ENCODE measurements at places on chromosomes 7 and 10.

- DNase-seq: no peak
Measured at GRCh38 chr7:131046246-131046645, 281.4 kb upstream of the MKLN1 start.

GRCh38 chr10:71211053-71211452, 1.3 kb upstream of the UNC5B start:
- DNase-seq: no peak

DNA sequence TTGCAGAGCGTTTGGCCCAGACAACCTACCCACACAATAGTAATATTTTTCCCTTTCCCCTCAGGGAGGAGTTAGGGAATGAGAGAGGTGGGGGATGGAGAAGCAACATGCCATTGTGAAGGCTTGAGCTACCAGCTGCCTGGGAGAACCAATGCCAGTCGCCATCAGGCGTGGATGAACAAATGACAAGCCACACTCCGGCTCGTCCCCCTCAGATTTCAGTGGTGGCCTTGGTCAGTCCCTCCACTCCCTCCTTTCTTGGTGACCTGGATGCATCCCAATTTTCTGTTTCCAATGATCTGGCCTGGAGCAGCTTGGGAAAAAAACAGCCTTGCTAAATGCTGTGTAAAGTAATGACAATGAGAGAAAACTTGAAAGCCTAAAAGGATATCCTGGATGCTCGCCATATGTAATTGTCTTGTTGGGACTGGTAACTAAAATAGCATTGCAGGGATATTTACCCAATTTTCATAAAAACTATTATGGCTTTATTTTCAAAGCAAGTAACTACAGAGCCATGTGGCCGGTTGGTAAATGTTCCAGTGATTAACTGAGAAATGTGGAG, 110.7 kb downstream of the ICA1 start:
- no peak for DNase-seq

DNA sequence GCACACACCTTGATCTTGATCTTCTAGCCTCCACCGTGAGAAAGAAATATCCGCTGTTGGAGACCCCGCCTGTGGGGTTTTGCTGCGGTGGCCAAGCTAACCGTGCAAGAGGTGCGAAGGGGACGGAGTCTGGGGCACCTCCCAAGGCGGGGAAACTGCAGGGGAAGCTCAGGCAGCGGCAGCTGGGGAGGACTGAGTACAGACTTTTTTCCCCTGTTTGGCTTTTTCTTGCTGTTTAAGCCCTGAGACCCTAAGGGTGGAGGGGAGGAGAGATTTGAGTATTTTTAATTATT, 108.0 kb downstream of the DNAJB6 start:
- DNase-seq: no peak

GRCh38 chr10:4001811-4002210, 216.8 kb upstream of the KLF6 start:
- DNase-seq: no peak

Measured in activated T-helper 1 cell treated with anti-CD3 and anti-CD28 coated beads, Interleukin-2, amount 50 U/mL, for 16 hours (primary cell).